Pancreas (tissue), 10 donors: ENCODE measurements at places on chromosomes 13 and 19.
A peak's percentile ranks its signal among the peaks of the same experiment; 100 is the strongest.

- DNase-seq: peak; percentile 44
These were observed 8.4 kb downstream of the ZNF808 start for GRCh38 chr19:52535771-52536447.

- no peak for DNase-seq
These were observed 421.7 kb downstream of the EFNB2 start for GRCh38 chr13:106113796-106114195.

- DNase-seq: no peak
These were observed 138.0 kb downstream of the MIPEP start for GRCh38 chr13:23751195-23751594.

DNA sequence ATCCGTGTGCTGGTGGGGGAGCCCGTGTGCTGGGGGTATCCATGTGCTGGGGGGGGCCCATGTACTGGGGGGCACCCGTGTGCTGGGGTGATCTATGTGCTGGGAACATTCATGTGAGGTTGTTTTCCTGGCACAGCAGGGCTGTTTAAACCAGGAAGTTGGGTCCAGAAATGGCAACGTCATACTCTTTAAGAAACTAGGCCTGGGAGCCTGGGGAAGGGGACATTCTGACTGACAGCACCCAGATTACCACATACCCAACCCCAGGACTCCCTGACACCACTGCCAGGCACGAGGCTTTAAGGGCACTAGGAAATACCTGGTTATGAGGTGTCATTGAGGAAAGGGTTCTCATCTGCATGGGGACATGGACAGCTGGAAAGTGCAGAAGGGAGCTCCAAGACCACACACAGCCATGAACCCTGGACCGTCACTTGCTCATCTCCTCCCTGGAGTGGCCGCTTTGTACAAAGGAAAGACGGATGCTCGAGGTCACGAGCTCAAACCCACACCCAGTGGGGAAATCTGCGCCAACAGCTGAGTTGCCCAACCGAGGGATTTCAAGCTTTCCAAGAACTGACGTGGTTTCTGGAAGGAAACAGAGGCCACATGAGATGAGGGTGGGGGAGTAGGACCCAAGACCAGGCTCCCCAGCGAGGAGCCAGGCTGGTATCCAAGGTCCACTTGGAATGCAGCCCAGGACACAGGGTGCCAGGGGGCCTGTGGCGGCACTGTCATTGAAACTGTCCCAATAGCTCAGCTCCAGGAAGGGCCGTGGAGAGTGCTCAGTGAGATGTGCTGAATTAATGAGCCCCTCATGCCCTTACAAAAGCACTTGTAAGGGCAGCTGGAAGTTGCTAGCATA, 40.9 kb downstream of the RAB20 start:
- DNase-seq: peak; percentile 64

DNA sequence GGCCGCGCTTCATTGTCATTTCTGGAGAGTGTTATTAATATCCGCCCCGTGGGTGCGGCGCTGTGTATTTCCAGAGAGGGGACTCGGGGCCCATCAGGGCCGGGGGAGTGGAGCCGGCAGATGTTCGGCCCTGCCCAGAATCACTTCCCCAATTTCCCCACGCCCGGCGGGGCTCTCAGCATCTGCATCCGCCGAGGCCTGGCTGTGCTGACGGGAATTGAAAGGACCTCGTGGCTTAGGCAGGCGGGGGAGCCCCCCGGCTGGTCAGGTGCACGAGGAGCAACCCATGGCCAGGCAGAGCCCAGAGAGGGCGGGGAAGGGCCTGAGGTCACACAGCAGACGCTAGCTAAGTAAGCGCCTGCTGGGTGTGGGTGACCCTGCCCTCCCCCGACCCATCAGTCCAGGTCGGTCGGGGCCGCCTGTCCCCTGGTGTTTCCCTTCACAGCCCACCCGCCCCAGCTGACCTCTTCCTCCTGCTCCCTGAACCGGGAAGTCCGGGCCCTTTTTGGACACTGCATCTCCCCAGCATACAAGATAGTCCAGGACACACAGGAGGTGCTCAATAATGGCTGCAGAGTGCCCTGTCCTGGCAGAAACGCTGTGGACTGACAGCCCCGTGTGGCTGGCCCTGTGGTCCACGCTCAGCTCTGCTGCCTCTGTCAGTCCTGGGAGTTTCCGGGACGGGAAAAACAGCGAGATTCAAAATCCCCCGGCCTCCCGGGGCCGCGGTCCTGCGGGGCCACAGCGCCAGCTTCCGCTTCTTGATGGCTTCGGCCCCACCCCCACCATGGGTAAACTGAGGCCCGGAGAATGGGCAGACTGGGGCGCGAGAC, 22.1 kb downstream of the ARID3A start:
- DNase-seq: no peak

- no peak for DNase-seq
These were observed 72.1 kb downstream of the SLC7A1 start for GRCh38 chr13:29523199-29523961.

DNA sequence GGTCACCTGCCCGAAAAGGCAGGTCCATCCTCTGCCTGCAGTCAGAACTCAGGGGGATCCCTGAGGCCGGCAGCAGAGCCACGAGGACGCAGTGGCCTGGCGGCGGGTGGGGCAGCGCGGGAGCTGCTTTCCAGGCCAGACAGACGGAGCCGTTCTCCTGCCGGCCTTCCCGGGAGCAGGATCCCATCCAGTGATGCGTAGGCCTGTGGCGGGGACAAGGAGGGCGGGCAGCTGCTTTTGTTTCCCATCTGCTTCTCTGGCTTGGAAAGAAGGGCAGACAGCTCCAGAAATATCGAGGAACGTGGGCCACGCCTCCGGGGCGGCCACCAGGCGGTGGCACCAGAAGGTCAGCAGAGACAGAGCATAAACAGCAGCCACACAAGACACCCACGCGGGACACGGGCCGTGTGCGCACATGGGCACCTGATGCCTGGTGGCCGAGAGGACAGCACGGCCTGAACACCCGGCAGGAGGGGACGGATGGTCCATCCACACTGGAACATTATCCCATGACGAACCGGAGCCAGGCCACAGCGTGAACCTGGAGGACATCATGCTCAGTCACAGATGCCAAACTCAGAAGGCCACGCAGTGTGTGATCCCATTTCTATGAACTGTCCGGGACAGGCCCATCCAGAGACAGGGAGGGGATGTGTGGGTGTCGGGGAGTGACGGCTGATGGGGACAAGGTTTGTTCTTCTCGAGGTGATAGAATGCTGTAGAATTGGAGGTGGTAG, 13.9 kb upstream of the MKNK2 start:
- no peak for DNase-seq

GRCh38 chr13:50635504-50635903, 208.0 kb downstream of the DLEU7 start:
- DNase-seq: no peak

DNA sequence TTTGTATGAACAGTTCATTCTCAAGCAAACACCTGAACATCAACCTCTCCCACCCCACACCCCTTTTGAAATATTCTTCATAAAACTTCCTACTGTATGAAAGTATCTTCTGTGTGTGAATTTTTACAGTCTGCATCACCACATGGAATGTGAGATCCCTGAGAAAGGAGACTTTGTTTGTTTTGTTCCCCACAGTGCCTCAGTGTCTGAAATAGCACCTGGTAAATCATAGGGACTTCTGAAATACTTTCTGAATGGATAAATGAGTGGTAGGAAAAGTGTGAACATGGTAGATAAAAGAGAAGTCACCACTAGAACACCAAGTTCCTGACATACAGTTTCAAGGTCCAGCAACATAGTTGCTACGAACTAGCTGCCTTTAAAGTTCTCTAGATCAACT, 1071.2 kb downstream of the EFNB2 start:
- no peak for DNase-seq

DNA sequence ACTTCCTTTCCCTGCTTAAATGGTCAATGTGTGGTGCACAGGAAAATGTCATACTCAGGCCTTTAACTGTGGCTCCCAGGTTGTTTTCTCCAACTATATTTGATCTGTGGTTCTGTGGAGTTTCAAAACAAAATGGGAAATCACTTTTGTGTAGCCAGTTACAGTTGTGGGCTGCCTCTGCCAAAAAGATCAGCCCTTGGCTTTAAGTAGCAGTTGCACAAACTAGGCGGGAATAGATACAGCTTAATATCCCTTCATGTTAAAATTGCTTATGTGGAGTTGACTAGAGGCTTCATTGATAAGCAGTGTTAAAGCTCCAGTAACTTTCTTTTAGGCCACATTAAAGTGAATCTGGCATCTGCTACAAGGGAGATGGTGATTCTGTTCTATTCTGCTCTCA, 284.8 kb downstream of the SHISA2 start:
- no peak for DNase-seq

GRCh38 chr13:77874406-77874805, 44.2 kb downstream of the EDNRB start:
- DNase-seq: no peak

DNA sequence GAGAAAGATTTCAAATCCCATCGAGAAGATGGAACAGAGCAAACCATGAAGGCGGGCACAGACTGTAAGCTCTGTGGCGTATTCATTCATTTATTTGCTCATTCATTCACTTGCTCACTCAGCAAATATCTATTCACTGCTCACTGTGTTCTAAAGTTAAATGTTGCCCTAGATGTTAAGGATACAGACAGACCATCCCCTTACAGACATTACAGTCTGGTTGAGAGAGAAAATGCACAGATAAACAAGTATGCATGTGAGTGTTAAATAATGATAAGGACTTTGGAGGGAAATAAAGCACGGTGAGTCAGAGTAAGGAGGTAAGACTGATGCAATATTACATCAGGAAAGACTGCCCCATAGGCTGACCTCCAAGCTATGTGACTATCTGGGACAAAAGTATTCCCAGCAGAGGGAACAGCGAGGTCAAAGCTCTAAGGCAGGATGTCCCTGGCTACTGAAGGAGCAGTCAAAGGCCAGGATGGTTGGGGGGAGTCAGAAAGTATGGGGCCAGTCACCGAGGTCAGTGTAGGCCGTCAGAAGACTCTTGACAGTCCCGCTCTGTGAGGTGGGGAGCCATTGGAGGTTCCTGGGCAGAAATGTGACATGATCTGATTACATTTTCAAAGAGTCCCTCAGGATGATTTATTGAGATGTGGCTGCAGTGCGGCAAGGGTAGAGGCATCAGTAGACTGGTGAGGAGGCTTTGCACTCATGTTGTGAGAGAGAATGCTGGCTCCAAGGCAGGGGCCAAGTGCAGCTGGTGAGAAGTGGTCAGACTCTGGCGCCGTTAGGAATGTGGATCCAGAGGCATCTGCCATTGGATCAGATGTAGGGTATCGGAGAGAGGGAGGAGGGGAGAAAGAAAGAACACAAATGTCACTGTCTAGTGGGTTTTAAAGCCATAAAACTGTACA, 37.9 kb downstream of the MBNL2 start:
- DNase-seq: no peak

- DNase-seq: no peak
These were observed 7.5 kb upstream of the C2CD4C start for GRCh38 chr19:416416-416815.

DNA sequence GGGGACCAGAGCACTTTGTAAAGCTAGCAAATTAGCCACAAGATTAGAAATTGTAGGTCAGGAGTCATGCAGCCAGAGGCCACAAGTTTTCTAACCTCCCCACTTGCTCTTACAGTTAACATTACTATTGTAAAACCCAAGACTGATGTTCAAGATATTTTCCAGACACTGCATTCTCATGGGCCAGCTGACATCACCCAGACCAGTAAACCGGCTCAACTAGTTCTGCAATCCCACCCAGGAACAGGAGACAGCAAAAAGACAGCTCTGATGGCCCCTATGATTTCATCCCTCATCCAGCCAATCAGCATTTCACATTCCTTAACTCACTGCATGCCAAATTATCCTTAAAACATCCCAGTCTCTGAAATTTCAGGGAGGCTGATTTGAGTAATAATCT, 178.5 kb downstream of the PRR20E start:
- DNase-seq: no peak
